ENCODE measurements at places on chromosomes 4 and X.
A peak's percentile ranks its signal among the peaks of the same experiment; 100 is the strongest.

DNA sequence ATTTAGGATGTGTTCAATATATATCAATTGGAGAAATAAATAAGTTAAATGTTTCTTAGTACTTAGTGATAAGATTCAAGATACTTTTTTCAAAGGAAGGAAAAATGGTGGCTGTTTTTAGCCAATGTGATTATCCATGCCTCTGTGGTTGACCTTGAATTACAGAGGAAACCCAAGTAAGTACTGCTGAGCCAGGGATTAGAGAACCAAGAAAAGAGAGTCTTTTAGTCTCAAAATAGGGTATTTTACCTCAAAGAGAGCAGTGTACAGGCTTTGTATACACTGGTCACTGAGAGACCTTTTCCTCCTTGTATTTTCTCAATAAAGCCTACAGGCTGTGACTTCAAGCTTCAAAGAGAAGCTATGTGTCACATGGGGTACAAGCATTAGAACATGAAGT is 1075.3 kb downstream of the ADGRL3 start:
- DNase-seq: no peak

DNA sequence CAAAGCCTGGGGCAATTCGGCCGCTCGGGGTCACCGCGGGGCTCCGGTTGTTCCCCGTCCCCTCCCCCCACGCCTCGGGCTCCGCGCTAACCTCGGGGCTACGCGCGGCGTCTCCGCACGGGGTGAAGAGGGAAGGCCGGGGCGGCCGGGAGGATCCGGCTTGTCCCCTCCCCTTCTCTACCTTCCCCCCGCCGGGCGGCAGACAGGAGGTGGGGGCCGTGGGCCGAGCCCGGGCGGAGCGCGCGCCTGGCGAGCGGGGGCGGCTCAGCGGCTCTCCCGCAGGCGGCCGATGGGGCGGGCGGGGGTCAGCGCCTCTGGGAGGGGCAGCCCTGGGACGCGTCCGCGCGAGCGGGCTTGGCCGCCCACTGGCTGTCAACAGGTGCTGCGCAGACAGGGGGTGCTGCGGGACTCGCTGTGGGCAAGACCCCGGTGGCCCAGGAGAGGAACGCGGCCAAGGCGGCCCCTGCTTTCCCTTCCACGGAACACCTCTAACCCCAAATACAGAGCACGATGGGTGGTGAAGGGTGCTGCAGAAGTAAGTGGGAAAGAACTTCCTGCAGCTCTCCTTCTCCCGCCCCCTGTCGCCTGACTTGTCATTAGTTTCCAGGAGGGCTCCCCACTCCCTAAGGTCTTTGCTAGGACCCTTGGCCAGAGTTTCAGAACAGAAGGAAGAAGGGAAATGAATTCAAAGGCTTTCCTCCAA is at the start of gene PDGFC:
Gene PDGFC, minus strand, starts transcription at position 124 of the 703 bp plus-strand sequence. CDS start 896 bp downstream, outside the sequence.
- DNase-seq: no peak

- no peak for DNase-seq
Measured at GRCh38 chr4:25347473-25347872, 29.6 kb upstream of the ANAPC4 start.

- DNase-seq: no peak
Measured at GRCh38 chrX:72052415-72053090, 79.2 kb downstream of the RTL5 start.

DNA sequence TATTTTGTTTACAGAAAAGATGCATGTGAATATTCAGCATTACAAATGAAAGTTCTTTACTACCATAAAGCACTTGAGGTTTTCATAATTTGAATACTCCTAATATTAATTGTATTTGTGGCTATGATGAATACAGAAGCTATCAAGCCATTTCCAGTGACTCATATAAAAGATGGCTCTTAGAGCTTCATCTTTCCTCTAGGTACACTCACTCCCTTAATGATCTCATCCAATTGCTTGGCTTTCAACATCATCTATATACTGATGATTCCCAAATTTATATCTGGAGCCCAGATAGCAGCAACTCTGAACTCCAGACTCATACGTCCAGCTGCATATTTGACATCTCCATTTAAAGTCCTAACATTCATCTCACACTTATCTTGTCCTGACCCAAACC is 183.4 kb upstream of the FAM241A start:
- no peak for DNase-seq

- no peak for DNase-seq
Measured at GRCh38 chrX:27439771-27440170, 23.4 kb downstream of the PPP4R3C start.

- no peak for DNase-seq
Measured at GRCh38 chr4:99845708-99846469, 29.3 kb downstream of the DAPP1 start.

GRCh38 chr4:150970685-150971151 is 44.4 kb downstream of the LRBA start:
- no peak for DNase-seq

DNA sequence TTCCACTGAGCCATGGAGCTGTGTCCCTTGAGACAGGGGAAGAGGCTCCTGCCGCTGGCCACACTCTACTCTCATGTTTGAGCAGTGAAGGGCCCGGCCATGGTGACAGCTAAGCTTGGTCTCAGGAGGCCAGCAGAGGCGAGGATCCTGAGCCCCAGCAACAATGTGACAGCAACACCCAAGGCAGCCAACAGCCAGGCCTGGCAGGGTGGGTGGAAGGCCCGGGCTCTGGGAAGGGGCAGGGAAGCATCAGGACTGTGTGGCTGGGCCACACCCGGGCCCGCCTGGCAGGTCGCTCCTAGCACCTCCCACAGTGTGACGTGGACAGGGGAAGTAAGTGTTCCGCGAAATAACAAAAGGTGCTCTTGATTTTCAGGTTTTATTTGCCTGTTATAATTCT is 24.8 kb downstream of the L1CAM start:
- no peak for DNase-seq

DNA sequence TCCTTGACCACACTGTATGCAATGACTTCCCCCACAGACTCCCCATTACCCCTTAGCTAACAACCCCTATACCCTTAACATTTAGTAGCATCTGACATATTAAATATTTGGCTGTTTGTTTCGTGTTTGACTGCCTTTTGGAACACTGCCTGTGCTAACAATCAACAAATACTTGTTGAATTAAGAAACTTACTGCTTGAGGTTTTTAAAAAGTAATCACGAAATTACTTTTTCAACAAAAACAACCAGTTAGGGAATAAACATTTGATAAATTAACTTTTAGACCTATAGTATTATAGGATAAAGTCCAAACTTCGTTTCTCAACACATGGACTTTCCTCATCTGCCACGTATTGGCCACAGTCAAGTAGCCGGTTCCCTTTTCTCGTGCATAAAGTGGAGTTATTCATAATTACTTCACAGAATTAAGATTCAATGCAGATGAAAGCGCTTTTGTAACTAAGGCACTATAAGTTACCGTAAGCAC is 555 bp upstream of the ELMOD2 start:
- DNase-seq: no peak

DNA sequence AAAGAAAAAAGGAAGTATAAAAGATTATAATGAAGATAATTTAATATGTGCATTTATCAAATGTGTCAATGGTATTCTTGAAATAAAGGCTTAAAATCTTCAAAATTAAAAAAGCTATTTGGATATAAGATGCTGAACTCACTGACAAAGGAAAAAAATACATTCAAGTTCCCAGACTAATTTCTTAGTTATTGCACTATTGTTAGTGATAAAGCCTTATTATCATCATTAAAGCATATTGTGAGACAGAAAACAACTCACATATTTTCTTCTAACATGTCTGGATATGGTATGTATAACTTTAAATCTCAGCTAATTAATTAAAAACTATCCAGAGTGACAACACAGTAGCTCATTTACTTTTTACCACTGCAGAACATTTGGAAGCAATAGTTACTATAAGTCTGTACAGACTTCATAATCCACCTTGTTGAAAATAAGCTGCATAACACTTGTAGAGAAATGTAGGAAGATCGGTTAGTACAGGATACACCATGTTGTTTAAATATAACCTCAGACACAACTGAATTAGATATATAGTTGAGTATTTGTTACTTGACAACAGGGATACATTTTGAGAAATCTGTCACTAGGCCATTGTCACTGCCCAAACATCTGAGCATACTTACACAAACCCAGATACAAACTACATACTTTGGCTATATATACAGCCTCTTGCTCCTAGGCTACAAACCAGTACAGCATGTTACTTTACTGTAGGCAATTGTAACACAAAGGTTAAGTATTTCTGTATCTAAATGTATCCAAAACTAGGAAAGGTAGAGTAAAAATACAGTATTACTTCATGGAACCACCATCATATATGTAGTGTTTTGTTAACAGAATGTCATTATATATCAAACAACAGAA is 12.8 kb upstream of the FAM200B start:
- DNase-seq: no peak

- DNase-seq: peak; percentile 47
Measured at GRCh38 chr4:185479507-185479971, 8.0 kb upstream of the CCDC110 start.

- DNase-seq: peak; percentile 26
Measured at GRCh38 chrX:109889289-109890006, 113.5 kb upstream of the TMEM164 start.

Measured in GM12878 (cell line).